ENCODE measurements at places on chromosomes 2 and 18.

GRCh38 chr2:116545286-116546068 is 1269.0 kb upstream of the DDX18 start:
- DNase-seq, result no peak

DNA sequence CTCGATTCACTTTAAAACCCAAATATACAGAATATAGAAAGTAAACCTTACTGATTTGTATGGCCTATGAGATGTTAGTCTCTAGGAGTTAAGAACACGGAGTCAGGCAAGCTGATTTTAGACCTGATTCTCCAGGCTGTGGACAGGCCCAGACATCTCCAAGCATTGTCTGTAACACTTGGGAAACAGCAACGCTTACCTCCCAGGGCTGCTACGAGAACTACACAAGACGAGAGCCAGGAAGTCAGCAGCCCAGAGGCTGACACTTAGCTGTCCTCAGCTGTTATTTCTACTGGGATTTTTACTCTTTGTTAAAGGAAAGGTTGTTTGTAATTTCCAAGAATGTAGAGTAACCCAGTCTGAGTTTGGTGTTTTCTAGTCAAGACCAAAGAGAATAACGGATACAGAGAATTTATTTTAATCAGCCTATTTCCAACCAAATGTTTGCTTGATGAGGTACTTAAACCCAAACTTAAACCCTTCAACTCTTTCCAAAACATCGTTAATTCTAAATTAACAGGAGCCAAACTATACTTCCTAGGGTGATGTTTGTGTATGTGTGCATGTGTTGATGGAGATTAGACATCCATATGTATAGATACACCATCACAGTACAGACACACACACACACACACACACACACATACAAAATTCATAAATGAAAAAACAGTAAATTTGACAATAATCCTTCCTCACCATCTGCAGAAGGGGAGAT is 123.4 kb downstream of the LAMA1 start:
- no peak for DNase-seq

GRCh38 chr2:144470816-144471215 is 49.1 kb downstream of the ZEB2 start:
- DNase-seq, result no peak

- DNase-seq, result peak; percentile 73
These were observed 941.1 kb upstream of the FANCL start for GRCh38 chr2:59182249-59182648.

- no peak for DNase-seq
These were observed 155.8 kb upstream of the VWC2L start for GRCh38 chr2:214255046-214255445.

- DNase-seq, result no peak
These were observed 7.3 kb upstream of the LMAN2L start for GRCh38 chr2:96747061-96747617.

GRCh38 chr2:191676790-191677645 is 918 bp upstream of the NABP1 start:
- DNase-seq, result peak; percentile 80

DNA sequence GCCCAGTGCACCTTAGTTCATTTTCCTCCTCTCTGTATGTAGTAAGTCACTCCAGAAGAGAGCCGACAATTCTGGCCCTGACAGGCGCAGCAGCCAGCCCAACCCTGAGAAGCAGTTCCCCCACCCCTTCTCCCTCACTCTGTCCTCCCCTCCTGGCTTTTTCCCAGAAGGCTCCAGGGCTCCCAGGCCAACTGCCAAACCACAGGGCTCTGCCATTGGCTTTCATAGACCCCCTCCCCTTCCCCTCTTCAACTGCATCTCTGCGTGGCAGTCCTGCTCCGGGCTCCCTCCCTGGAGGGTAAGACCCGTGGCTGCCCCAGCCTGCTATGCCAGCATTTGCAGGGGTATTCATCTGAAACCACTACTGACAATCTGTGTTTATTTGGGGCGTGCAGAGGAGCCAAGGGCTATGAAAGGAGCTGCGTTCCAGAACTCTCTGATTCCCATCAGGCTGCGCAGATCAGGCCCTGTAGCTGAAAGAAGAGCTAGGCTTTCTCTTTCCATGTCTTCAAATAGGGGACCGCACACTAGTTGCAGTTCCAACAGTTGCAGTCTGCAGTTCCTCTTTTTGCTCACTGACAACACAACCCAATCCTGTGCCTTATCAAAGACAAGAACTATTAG is 388.6 kb upstream of the TNP1 start:
- DNase-seq, result peak; percentile 87

GRCh38 chr2:240401781-240402551 is 33.5 kb upstream of the GPC1 start:
- DNase-seq, result no peak

GRCh38 chr2:85681776-85682175 is 12.4 kb upstream of the GNLY start:
- no peak for DNase-seq

DNA sequence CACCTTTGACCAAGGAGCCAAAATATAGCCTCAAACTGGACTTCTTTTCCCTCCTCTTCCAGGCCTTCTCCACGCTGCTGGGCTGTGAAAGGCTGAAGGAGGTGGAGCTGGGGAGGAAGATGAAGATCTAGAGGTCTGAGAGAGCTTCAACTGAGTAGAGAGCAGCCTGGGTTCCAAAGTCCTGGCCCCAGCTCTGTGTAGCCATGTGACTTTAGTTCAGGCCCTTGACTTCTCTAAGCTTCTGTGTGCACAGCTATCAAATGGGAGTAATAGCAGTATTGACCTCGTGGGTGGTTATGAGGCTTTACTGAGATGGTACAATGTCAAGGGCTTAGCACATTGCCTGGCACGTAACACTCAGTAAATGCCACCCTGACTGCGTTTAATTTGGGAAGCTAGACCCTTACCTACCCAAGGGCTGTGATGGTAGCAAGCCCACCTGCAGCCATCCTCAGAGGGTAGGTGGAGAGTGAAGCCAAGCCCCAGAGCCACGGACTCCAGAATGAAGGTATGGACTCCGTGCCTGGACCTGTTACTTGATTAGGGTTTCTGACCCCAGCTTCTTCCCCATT is 38.4 kb downstream of the SERTAD2 start:
- no peak for DNase-seq

DNA sequence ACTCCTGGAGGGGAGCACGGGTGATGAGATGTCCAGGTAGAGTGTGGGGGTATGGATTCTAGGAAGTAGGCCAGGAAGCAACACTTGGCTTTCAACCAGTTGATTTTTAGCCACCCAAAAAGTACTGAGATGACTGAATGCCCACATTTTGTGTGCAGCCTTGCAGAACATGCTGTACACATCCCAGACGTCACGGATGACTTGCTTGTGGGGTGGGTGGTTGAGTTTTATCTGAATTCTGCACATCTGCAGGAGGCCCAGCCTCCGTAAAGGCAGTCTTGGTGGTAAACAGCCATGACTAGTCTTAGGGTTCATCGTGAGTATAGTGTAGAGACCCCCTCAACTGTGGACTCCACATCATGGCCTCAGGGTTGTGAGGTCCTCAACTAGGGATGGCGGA is 53.3 kb upstream of the CCDC195 start:
- no peak for DNase-seq

DNA sequence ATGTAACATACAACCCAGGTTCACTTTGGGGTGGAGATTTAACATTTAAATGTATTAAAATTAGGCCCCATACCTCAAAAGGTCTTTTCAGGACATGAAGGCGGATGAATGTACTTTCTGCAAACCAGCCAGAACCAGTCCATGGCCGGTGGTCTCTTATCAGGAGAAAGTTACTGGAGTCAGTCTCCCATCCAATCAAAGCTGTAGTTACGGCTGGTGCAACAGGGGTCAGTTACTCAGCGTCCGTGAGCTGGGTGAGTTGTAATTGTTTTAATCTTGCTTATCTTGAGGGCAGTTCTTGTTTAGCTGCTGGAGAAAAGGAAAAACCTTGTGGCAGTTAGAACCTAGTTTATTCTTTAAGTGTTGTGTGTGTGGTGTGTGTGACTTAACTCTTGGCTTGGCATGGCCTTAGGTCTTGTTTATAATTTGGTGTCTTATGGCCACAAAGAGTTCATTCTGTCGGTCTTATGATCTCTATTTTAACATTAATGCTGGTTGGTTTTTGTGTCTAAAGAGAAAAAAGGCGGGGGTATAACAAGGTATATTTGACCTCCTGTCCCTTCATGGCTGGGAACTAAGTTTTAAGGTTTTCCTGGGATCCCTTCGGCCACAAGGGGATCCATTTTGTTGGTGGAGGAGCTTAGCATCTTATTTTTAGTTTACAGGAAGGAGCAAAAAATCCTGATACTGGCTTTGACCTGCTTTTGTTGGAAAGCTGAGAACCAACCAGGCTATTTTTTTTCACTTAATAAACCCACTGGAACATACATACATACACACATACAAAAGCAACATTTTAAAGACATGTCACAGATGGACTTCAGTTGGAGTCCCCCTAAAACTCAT is 143.5 kb upstream of the NCK2 start:
- DNase-seq, result peak; percentile 45

DNA sequence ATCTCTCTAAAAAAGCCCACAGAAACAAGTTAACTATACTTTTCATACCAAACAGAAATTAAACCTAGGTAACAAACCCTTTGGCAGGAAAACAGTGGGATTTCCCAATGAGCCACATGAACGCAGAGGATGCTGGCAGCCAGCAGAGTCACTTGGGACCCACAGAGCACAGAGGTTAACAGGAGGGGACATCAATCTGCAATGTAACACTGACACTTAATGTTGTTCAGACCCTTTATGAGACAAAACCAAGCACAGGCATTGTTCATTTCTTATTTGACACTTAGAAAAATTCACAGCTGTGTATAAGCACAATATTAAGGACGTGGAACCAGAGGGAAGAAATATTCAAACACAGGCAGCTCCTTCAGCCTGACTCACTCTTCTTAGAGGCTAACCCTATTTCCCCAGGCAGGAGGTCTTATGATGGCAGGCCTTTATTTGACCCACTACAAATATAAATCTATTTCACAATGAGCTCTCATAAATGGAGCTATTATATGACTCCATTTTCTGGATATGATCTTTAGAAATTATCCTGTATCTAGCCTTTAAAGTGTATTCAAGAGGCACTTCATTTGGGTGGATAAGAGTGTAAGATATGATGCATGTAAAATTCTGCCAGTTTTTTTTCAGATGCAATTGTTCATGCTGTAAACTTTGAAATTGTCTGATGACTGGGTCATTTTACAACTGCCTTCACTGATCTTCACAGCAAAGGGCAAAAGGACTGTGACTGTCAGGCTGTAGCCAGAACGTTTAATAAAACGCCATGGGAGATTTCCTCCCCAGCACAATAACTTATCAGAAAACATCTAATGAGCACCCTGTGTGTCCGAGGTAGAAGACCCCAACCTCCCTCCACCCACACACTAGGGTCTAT is 132.8 kb upstream of the SATB2 start:
- DNase-seq, result no peak

Data from hematopoietic multipotent progenitor cell treated with erythropoietin and hydrocortisone succinate and interleukin-3 and kit ligand, for 4 days (in vitro differentiated cells).